ENCODE measurements at places on chromosomes 3 and 15.

DNA sequence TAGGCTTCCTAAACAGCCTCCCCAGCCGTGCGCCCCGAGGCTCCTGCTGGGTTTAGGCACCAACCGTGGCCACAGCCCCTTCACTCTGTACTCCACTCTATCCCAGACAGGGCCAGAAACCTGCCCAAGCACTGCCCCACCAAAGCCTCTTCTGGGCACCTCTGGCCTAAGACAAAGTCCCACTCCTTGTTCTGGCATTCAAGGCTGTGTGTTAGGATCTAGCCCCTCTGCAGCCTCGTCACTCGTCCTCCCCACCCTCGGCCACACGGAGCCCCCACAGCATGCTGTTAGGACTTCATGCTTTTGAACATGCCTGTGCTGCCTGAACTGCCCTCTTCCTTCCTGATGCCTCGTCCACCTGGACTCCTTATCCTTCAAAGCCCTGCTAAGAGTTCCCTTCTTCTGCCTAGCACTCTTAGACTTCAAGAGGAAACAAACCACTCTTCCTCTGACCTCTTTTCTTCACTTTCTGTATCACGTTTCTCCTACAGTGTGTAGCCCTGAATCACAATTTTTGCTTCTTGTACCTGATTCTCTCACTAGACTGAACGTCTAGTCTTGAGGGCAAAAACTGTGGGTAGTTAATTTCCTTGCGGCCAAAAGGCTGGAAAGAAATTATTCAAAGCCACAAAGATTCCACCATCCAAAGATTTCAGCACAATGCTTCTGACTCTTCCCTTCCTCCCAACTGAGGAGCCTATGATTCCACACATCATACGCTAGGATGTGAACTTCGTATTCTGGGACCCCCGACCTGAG is 28.6 kb downstream of the WNT7A start:
- no peak for DNase-seq

DNA sequence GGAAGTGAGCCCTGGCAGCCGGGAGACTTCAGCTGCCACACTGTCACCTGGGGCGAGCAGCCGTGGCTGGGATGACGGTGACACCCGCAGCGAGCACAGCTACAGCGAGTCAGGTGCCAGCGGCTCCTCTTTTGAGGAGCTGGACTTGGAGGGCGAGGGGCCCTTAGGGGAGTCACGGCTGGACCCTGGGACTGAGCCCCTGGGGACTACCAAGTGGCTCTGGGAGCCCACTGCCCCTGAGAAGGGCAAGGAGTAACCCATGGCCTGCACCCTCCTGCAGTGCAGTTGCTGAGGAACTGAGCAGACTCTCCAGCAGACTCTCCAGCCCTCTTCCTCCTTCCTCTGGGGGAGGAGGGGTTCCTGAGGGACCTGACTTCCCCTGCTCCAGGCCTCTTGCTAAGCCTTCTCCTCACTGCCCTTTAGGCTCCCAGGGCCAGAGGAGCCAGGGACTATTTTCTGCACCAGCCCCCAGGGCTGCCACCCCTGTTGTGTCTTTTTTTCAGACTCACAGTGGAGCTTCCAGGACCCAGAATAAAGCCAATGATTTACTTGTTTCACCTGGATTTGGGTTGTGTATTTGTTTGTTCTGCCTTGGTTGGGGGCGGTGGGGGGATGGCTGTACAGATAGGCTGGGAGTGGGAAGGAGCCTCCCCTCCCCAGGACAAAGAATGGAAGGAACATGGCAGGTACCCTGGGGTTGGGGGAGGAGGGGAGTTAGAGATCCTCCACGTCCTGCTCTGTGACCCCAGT is 2.9 kb upstream of the GRM2 start:
- DNase-seq, result no peak

DNA sequence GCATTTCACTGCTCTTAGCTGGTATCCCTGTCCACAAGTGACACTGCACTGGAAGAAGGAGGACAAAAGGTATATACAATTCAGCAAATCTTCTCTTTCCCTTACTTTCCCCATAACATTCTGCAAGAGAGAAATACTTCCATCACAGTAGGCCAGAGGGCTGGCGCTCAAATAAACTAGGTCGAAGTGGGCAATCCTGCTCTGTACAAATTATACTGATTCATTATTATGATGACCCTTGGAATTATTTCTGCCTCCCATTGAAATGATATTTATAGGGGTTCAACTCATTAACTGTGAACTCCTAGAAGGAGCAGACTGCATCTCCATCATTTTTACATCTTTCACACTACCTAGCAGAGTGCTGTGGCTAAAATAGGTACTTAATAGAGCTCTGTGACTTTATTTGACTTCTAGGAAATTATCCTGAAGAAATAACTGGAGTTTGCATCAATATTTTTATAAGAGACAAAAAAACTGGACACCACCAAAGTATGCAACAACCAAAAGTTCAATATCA is 80.7 kb downstream of the ADAMTS9 start:
- no peak for DNase-seq

DNA sequence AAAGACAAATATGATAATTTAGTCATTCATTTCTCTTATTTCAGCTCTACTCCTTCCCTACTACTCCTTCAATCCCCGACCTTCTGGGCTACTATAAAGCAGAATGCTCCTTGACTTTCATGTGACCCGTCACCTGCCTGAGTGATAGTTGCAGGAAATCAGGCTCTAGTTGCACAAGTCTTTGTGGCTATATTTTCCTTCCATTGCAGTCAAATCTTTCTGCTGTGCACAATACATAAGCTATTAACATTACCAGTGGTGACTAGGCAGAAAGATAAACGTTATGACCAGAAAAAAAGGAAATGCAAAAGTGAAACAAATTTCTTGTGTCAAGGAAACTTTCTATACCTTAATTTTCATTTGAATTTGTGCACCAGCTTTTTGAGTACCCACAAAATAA is 2.3 kb downstream of the SUCNR1 start:
- DNase-seq, result no peak

DNA sequence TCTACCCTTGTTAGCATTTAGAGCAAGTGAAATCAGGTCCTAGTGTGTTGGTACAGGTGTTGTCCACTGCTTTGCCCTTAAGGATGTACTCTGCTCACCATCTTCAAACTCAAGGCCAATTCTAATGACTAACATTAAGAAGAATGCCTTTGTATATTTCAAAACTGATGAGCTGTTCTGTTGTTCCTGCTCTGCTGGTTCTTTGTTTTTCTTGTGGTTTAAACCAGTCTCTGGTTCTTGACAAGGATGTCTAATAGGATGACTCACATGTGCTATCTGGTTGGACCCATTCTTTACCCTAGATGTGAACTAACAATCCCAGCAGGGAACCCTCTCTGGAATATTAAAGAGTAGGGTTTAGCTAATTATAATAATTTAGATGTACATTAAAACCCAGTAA is 17.3 kb downstream of the ABHD5 start:
- DNase-seq, result no peak

GRCh38 chr15:38134252-38134651 is 118.4 kb upstream of the SPRED1 start:
- no peak for DNase-seq
